ENCODE measurements at places on chromosomes 3 and 15. TPM values are rescaled to one million over a fixed set of nuclear protein-coding genes. Genes with fewer than 3 reads are reported as not detected.

Gene SOX2
- 0.33 TPM for total RNA-seq

Gene ITPKA
- 0.33 TPM for total RNA-seq

Gene HDC
- total RNA-seq: not detected

Gene GCSAM
- total RNA-seq: not detected

Gene RAD51
- 2.3 TPM for total RNA-seq

Gene CEP152
- 7.9 TPM for total RNA-seq

Gene FSIP1
- total RNA-seq: not detected

Gene SPATA12
- total RNA-seq: not detected

DNA sequence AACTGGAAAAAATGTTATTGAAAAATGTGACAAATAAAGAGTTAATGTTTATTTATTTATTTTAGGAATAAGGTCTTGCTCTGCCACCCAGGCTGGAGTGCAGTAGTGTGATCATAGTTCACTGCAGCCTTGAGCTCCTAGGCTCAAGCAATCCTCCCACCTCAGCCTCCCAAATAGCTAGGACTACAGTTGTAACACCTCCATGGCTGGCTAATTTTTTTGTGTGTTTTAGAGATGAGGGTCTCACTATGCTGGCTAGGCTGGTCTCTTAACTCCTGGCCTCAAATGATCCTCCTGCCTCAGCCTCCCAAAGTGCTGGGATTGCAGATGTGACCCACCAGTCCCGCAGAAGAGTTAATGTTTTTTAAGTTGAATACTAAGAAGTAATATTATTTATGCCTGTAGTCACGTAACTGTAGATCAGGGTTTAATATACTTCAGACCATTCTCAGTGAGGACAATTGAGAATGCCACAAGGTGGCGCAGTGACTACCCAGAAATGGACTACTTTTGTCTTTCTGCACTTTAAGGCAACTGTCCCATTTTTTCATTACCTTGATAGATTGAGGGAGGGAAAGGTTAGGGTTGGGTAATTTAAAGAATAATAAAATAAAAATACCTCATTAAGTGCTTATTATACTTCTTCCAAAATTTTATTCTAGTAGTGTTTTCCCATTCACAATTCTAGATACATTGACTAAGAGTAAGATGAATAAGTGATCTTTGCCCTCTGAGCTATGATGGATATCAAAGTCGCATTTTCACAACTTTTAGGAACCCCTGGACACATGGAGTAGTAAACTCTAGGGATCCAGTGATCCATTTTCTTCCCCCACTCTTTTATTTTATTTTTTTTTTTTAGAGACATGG lies 6.0 kb downstream of the MUC13 start:
- no peak overlapping the region for H3K27ac ChIP-seq
- no peaks in the 10 kb centered on the region for H3K36me3 ChIP-seq
- DNase-seq: peak; percentile 79
- H3K27me3 ChIP-seq: no peaks in the 10 kb centered on the region

- no peak overlapping the region for H3K27ac ChIP-seq
- no peak overlapping the region for H3K4me3 ChIP-seq
- DNase-seq: no peak
- H3K36me3 ChIP-seq: no peaks in the 10 kb centered on the region
- H3K4me1 ChIP-seq: peaks cover 16% of the 10 kb centered on the region
These were observed 16.0 kb downstream of the CMSS1 start for GRCh38 chr3:99833617-99834205.

GRCh38 chr15:69786136-69786701 lies 311.5 kb downstream of the TLE3 start:
- no peak overlapping the region for H3K4me3 ChIP-seq
- H3K36me3 ChIP-seq: no peaks in the 10 kb centered on the region
- no peak overlapping the region for H3K27ac ChIP-seq
- H3K4me1 ChIP-seq: peaks cover 8% of the 10 kb centered on the region
- DNase-seq: no peak
